ENCODE measurements at places on chromosomes 2 and 18.

DNA sequence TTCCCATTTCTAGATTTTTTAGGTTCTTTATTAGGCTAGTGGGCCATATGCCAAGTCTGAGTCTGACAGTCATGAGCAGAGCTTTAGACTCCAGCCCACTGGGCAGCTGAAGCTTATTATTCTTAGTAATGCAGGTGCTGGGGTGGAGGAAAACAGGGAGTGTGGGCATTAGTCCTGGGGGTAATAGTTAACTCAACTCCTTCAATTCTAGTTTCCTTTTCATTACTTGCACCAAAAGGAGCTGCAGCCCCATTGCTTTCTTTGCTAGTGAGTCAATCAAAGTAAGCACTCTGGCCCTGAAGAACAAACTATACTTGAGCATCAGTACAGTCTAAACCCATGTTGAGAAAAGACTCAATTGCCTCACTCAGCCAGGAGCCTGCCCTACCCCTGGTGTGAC is 35.5 kb downstream of the ICOS start:
- DNase-seq: no peak

GRCh38 chr2:67883316-67884087 is 179.3 kb downstream of the C1D start:
- DNase-seq: no peak

GRCh38 chr18:47794725-47795433 is 135.6 kb downstream of the SMAD2 start:
- DNase-seq: no peak

DNA sequence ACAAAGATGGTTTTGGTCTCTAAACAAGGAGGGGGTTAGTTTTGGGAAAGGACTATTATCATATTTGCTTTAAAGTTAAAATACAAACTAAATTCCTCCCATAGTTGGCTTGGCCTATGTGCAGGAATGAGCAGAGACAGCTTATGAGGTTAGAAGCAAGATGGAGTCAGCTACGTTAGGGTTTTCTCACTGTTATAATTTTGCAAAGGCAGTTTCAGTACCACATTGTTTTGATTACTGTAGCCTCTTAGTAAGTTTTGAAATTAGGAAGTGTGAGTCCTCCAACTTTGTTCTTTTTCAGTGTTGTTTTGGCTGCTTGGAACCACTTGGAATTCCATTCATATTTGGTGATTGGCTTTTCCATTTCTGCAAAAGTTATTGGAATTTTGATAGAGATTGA is 23.4 kb downstream of the LCLAT1 start:
- no peak for DNase-seq

GRCh38 chr2:190693533-190694232 is 44.8 kb downstream of the NAB1 start:
- DNase-seq: no peak

DNA sequence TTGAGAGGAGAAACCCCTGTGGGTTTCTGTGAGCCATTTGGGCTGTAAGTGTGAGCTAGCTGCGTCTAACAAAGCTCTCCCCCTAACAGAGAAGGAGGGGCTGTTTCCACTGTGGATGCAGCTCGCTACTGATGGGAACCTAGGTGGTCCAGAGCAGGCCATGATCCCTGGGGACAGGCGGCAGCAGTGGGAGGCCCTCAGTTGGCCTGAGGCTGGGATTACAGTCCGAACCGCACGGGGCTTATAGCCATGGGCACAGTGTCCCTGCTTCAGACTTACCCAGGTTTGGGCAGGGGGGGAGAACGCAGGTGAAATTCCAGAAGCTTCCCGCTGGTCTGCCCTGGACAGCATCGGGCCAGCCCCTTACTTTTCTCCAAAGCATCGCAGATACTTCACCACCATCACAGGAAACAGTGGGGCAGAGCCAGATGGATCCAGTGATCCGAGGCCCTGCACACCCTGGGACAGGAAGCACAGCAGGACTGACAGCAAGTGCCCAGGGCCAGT is 139.4 kb downstream of the SEPTIN10 start:
- DNase-seq: no peak

DNA sequence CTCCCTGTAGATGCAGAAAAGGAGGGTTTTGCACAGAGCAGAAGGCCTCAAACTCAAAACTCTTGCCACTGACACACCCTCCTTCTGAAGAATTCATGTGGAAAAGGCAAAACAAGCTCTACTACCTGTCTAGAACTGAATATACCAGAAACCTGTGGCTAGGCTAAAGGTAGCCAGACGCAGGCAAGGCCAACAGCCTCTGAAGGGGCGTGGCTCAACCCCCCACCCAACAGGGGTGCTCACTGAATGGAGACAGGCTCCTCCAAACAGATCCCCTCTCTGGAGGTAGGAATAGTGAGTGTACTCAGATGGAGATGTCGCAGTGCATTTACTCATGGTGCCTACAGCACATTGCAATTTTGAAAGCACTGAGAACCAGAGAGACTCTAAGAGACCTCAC is 3.0 kb upstream of the STK17B start:
- DNase-seq: no peak

GRCh38 chr18:79438898-79439627 is 43.3 kb downstream of the NFATC1 start:
- no peak for DNase-seq

- DNase-seq: no peak
Measured at GRCh38 chr2:31383471-31384153, 30.9 kb downstream of the XDH start.

- no peak for DNase-seq
Measured at GRCh38 chr2:10091182-10091888, 11.1 kb upstream of the CYS1 start.

DNA sequence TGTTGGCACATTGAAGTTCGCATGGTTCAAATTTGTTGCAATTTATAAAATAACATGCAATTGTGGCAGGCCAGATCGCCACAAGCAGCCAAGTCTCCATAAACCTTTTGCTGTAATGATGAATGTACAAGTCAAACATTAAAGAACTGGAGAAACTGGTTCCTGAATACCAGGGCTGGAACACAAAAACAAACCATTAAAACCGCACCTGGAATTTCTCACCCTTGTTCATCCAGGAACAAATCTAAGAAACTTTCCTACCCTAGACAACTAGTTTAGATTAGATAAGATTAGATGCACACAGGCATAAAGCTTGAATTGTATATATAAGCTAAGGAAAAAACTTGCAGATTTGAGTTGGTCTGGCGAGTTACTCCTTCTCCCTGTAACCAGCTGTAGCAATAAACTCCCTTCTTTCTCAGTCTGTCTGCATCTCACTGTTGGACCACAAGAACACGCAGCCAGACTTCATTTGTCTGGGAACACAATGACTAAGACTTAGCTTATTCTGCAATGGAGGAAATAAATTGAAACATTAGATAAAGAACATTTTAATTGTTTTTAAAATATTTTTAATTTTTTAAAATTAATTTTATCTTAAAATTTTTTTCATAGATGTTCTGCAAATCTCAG is 1835.5 kb upstream of the LRRTM1 start:
- no peak for DNase-seq

DNA sequence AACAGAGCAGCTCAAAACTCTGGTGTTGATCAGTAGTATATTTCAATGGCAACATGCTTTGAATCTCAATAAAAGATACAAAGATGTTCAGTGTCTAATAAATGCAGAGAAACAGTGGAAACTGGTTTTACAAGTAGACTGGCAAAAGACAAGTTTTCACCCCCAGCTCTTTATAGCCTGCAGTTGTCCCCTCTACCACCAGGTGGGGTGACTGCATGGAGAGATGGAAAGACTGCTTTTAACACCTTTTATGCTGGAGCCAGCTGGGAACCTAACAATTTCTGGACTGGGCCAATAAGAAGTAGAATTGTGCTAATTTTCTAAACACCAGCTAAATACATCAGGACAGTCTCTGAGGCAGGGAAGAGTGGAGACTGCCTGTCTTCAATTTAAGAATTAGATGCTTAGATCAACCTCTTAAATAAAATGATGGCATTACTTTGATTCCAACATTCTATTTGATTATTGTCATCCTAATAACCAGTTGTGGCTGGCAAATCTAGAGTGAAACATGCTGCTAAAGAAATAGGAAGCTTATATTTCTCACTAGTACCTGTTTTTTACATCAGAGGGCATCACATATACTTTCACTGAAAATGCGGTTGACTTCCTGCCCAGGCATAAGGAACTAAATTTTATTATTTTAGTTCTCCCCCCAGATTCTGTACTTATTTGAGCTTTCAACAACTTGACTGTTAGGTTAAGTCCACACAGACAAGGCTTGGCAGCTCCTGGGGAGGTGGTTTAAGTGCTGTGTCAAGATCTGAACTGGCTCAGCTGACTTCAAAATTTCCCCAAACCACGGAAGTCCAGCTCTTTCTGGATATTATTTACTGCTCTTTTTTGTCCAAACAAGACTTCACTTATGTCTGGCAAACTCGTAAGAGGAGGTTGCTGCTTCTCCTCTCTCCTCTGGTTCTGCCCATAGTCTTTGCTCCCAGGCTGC is 140.5 kb downstream of the TPGS2 start:
- peak; percentile 54 for DNase-seq

DNA sequence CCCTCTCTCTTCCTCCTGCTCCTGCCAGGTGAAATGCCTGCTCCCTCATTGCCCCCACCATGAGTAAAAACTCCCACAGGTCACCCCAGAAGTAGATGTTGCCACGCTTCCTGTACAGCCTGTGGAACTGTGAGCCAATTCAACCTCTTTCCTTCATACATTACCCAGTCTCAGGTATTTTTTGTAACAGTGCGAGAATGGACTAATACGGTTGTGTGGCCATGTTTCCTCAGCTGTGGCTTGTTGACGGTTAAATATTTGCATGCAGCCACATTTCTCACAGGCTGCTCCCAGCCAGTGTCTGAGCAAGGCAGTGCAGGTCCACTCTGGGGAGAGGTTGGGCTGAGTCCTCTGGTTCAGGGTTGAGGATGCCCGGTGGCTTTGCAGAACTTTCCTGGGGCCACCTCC is 27.8 kb upstream of the COPS8 start:
- DNase-seq: no peak

GRCh38 chr18:10170375-10170774 is 256.6 kb downstream of the VAPA start:
- no peak for DNase-seq

- DNase-seq: no peak
Measured at GRCh38 chr2:181607629-181608590, 49.0 kb downstream of the CERKL start.

DNA sequence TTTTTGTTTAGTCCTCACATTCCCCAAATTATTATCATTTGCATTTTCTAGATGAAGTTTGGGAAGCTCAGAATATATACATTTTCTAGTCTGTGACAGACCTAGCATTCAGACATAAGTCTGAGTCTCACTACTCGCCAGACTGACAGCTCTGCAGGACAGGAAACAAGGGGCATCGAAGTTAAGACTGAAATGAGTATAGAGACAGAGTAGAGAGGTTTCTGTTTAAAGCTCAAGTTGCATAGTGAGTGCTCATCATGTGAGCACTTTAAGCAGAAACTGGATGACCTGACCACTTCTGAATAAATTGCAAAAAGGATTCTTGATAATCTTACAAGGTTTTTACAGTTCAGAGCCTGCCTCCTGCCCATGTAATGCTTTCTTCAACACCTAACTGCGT is 1.1 kb downstream of the HADHB start:
- no peak for DNase-seq

DNA sequence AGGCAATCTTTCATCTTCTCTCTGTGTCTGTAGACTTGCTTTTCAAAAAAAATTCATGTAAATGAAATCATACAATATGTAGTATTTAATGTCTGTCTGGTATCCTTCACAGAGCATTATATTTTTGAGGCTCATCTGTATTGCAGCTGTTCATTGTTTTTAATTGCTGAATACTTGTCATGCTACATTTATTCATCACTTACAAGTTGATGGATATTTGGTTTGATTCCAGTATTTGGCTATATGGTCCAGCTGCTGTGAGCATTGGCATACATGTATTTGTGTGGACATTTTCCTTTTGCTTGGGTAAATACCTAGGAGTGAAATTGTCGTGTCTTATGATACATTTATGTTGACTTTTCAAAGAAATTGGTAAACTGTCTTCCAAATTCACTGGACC is 441.4 kb downstream of the DCDC2C start:
- DNase-seq: no peak

- no peak for DNase-seq
Measured at GRCh38 chr18:76806301-76806700, 16.1 kb upstream of the ZNF236 start.

- DNase-seq: no peak
Measured at GRCh38 chr2:162473-163382, 101.1 kb downstream of the SH3YL1 start.

GRCh38 chr18:67301592-67301991 is 214.9 kb downstream of the DSEL start:
- no peak for DNase-seq

- DNase-seq: no peak
Measured at GRCh38 chr2:241935314-241935713, 65.8 kb downstream of the RTP5 start.

DNA sequence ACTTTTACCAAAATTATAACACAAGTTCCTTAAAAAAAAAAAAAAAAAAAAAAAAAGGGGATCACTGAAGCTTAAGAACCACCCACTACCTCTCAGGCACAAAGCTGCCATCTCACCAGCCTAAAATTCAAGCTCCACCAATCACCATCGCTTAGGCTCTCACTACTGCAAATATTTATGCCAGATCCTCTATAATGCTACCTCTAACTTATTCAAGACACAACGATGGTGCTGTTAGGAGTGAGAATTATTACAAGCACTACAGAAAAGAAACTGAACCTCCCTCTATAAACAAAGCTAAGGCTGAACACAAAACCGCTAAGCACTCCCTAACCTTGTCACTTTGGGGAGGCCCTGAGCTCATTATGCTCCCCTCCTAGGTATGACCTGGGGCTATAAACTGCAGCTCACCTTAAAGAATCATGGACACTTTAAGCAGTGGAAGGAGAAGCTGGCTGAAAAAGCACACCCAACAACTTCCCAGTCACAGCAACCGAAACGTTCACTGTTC is 3.6 kb downstream of the FZD5 start:
- no peak for DNase-seq

DNA sequence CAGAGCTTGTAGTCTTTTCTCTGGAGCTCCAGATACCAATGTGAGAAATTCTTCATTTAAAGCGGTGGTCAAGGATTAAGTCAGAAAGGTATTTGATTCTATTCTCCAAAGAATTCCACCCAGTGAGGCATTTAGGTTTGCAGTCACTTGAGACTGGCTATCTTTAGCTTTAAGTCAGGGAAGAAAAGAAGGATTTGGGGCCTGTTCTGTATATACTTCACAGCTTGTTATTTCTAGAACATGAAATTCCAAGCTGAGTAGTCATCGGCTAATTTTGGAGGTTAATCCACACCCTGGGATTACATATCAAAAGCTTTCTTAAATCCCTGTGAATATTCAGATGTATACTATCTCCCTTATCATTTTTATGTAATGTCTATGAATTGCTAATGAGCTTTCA is 39.4 kb downstream of the MYOM1 start:
- no peak for DNase-seq

DNA sequence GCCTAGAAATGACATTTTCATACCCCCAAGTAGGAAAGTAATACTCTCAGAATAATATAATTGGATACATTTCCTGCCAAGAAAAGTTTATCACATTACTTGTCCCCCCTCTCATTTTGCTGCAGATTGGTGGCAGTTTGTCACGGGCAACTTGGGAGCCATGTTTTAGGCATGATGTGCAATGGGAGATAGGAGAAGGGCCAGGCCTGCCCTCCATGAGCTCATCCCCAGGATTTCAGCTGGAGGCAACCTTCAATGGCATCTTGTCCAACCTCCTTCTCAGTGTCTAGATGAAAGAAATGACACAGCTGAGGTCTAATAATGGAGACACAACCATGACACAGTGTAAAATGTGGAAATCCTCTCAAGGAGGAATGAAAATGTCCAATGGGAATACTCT is 11.4 kb upstream of the RAB31 start:
- no peak for DNase-seq
